ENCODE measurements at places on chromosomes 6 and 20.

DNA sequence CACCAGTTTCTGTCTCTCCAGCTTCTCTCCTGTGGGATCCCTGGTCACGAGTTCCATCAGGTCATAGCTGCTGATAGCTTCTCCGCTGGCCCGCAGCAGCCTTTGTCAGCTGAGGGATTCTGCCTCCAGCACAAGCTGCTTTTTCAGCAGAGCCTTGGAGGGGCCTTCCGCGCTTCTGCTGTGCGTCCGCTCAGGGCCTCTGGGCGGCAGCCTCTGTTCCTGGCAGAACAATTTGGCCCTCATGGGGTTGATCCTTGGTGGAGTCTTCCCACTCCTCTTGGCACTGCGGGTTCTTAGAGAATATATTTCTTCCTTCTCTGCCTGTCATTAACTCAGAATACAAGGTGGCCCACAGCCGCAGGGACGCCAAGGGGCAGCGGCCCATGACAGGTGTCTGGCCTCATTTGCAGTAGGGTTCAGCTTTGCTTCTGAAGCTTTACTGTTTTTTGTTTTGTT is 158.8 kb downstream of the DTNBP1 start:
- no peak for DNase-seq

DNA sequence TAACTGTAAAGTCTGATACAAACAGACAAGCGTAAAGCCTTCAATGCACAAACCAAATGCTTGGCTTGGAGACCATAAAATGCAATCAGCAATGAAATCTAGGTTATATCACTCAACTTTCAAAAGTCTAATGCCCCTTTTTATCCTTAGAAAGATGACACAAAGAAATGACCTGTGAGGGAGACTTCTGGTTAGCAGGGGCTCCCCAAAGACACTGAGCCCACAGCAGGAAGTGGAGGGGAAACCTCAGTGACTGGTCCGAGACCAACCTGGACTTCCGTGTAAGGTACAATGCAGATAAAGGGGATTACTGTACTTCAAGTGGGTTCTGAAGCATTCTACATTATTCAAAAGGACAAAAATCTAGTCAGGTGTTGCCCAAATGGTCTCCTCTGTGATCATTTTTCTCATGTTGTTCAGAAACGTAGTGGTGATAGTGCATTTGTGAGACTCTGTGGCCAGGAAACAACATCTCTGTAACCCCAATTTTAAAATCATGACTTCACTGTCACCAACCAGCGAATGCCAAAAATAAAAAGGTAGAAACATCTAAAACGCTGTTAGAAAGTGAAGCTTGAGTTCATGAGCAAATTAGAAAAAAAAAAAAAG is 88.2 kb downstream of the HIVEP2 start:
- DNase-seq = no peak

GRCh38 chr6:17965397-17965796 is 22.0 kb downstream of the KIF13A start:
- no peak for DNase-seq

GRCh38 chr6:126180585-126180984 is 159.3 kb upstream of the CENPW start:
- no peak for DNase-seq

- DNase-seq = no peak
Measured at GRCh38 chr6:158607411-158608170, 37.0 kb downstream of the DYNLT1 start.

GRCh38 chr6:52284131-52284459 is 447 bp downstream of the MCM3 start:
- DNase-seq = peak; percentile 72

DNA sequence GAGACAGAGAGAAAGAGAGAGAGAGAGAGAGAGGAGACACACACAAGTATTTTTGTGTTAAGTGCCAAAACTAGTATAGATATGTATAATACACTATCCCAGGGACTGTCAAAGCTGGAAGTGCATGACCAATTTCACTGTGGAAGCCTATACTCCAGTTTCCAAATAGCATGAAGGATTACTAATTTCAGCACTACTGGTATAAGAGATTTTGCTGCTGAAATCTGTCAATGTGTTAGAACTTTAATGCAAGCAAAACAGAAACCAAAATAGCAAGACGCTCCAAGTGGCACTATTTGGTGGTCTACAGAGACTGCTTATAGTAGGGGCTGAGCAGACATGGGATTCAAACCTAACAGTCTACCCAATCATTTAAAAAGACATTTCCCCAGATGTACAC is 284.8 kb downstream of the BTBD9 start:
- no peak for DNase-seq

- no peak for DNase-seq
Measured at GRCh38 chr20:38973107-38973506, 11.0 kb downstream of the DHX35 start.

- DNase-seq = no peak
Measured at GRCh38 chr6:156313037-156313436, 464.1 kb upstream of the ARID1B start.

- no peak for DNase-seq
Measured at GRCh38 chr20:34628026-34628425, 48.9 kb downstream of the PIGU start.

- no peak for DNase-seq
Measured at GRCh38 chr20:48777005-48777404, 50.8 kb downstream of the PREX1 start.

- DNase-seq = no peak
Measured at GRCh38 chr6:75374961-75375400, 90.4 kb upstream of the TMEM30A start.

DNA sequence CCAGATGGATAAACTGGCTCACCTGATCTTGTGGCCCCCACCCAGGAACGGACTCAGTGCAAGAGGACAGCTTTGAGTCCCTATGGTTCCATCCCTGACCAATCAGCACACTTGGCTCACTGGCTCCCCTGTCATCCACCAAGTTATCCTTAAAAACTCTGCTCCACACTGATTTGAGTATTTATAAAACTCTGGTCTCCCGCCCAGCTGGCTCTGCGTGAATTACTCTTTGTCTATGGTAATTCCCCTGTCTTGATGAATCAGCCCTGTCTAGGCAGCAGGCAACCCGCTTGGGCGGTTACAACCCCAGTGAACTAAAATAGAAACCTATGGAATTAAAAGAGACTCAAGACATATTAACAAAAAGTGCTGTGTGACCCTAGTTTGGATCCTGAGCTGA is 38.1 kb upstream of the CD83 start:
- DNase-seq = no peak

DNA sequence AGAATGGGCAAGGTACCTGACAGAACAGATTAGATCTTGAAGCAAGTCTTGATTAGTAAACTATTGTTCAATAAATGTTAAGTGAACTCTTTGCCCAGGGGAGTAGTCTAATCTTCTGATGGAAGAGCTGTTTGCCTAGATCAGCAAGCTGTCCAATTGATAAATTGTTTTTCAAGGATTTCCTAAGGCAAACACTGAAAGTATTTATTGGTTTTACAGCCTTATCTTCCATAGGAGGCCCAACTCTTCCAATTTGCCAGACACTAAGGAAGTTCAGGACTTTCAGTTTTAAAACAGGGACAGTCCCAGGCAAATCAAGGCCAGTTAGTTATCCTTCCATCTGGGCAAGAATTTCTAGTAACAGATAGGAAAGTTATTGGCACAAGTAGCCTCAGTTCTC is 1.8 kb upstream of the C6orf163 start:
- DNase-seq = no peak

GRCh38 chr6:53432318-53433161 is 83.8 kb upstream of the ELOVL5 start:
- peak; percentile 54 for DNase-seq

- DNase-seq = peak; percentile 65
Measured at GRCh38 chr6:30394139-30394538, 49.2 kb downstream of the RPP21 start.
